ENCODE measurements at places on chromosomes 11 and 22.

DNA sequence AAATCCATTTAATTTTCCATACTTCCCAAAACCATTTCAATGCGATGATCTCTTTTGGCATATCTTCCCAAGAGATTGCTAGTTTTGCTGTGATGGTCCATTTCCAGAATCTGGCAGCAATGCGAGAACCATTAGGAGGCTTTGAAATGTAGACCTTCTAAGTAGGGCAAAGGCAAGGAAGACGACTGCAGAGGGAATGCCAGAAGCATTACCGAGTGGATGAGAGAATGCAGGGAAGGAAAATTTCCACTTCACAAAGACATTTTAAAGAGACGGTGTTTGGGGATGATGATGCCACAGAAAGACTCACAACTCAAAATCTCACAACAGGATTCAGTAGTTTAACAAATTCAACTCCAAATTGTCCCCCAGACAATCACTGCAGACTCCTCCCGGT is 471 bp upstream of the CEP126 start:
- no peak for DNase-seq

- no peak for DNase-seq
Measured at GRCh38 chr11:8480858-8481257, 113.2 kb downstream of the STK33 start.

GRCh38 chr11:77471558-77472193 is 2.2 kb downstream of the PAK1 start:
- peak; percentile 6 for DNase-seq

DNA sequence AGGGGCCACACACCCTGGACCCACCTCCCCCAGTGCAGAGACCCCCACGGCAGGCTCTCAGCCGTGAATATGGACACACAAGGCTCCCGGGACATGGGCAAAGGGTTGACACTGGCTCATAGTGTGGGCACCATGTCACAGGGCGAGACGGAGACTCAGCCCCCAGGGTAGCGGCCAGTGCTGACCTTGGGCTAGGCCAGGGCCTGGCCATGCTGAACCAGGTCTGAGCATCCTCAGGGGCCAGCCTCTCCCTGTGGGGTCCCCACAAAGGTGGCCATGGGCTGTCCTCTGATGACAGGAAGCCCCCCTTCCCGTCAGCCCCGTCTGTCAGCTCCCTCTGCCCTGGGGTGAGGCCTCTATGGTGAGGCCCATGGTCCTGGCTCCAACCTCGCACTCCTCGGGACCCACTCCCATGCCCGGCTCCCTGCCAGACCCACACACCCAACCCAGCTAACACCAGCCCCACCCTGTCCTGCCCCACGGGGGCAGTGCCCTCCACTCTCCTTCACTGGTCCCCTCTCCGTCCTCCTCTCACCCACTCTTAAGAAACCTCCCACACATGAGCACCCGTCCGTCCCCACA is 19.0 kb upstream of the PRODH start:
- DNase-seq = no peak

- DNase-seq = no peak
Measured at GRCh38 chr11:68481579-68482240, 21.2 kb downstream of the PPP6R3 start.

GRCh38 chr11:289712-290620 is 1.0 kb downstream of the PGGHG start:
- no peak for DNase-seq

DNA sequence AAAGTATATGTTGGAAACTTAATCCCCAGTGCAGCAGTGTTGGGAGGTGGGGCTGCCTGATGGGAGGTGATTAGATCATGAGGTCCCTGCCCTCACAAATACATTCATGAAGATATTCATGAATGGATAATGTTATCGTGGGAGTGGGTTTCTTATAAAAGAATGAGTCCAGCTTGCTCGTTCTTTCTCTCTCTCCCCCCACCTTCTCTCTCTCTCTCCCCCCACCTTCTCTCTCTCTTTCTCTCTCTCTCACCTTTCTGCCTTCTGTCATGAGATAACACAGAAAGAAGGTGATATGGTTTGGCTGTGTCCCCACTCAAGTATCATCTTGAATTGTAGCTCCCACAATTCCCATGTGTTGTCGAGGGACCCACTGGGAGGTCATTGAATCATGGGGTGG is 66.7 kb upstream of the NUP50 start:
- DNase-seq = no peak

- no peak for DNase-seq
Measured at GRCh38 chr11:105642870-105643269, 33.0 kb downstream of the GRIA4 start.

- no peak for DNase-seq
Measured at GRCh38 chr22:32904044-32904443, 102.5 kb downstream of the TIMP3 start.

- no peak for DNase-seq
Measured at GRCh38 chr11:128779036-128779435, 85.2 kb downstream of the FLI1 start.

All from COR-L47 (cell line).